ENCODE measurements at places on chromosomes 4 and X. TPM values are rescaled to one million over a fixed set of nuclear protein-coding genes. Genes with fewer than 3 reads are reported as not detected.
A peak's percentile ranks its signal among the peaks of the same experiment; 100 is the strongest.

Gene GK2
- total RNA-seq = not detected

Gene MXRA5
- 0.13 TPM for total RNA-seq

Gene CT47B1
- total RNA-seq = not detected

Gene S100G
- not detected for total RNA-seq

Gene SATL1
- not detected for total RNA-seq

Gene HDX
- total RNA-seq = 8.0 TPM

Gene PPP4R3C
- total RNA-seq = not detected

Gene PIR
- 2.9 TPM for total RNA-seq

DNA sequence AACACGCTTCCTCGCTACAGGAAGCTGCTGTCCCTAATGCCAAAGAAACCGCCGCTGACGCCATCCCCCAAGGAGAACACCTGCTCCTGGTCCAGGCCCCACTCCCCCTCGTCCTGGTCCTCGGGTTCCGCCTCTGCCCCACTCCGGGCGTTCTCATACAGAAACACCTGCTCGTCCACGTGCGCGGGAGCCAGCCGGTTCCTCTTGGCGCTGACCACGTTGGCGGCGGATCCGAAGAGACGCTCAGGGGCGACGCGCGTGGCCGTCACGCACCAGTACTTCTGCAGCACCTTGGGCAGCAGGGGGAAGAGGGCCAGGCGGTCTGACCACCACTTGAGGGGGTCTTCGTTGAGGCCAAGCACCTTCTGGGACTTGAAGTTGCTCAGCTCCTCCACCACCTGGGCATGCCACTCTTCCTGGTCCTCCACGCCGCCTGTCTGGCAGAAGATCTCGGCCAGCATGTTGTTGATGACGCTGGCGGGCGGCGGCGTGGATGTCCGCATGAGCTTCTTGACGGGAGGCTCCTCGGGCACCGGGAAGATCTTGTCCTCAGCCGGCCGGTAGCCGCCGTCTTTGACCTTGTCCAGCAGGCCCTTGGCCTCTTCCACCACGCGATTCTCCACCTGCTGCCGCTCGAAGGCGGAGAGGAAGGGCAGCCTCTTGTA lies 12.0 kb downstream of the DHRSX start:
- no peak for DNase-seq

- no peak for DNase-seq
Observed at GRCh38 chrX:5084279-5084678, 1144.4 kb downstream of the NLGN4X start.

DNA sequence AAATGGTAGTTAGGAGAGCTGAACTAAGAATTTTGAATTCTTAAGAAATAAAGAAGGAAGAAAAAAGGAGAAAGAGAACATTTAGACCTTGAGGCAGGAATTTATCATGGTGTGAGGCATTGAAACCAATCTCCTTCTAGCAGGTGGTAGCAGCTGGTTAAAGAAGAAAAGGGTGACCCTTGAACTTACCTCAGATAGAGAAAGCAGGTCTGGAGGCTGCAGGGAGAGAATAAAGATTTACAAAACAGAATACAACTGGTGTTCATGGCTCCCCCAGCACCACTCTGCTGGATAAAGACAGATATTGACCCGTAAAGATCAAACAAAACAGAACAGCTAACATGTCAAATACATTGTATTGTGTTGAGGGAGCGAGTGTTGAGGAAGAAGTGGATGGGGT lies 56.0 kb downstream of the NCAPG start:
- no peak for DNase-seq

DNA sequence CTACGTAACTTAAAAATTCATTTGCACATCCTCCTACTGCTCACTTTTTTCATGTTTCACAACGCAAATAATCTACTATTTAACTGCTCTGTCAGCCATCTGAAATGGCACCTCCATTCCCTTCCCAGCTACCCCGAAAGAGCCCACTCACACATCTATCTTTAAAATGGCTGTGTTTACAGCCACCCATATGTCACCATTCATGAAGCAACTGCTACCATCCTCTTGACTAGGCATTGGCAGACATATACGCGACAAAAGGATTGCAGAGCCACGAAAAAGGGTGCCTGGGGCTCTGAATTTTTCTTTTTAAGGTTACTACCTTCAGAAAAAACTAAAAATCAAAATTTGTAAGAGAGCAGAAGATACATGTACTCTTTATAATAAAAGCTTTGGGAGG lies 11.5 kb downstream of the SH3RF1 start:
- DNase-seq = no peak

DNA sequence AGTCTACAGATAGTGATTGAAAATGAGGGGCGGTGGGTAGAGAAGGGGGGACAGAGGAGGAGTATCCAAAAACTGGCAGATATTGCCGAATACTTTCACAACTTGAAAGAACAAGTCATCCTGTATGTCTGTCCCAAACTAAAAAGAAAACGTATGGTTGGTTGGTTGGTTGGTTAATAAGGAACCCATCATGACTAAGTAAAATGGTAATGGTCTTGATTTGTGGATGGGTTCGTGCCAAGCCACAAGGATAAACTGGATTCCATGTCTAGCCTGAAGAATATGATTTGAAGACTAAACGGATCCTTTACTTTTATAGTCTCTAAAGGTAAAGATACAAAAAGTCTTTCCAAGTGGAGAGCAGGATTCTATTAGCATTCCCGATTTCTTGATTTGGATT lies 208.4 kb downstream of the DCLK2 start:
- DNase-seq = no peak

GRCh38 chr4:159248384-159249178 lies 145.7 kb downstream of the RAPGEF2 start:
- DNase-seq = peak; percentile 87

- no peak for DNase-seq
Observed at GRCh38 chr4:182818926-182819730, 98.1 kb downstream of the DCTD start.

- DNase-seq = no peak
Observed at GRCh38 chr4:118988635-118988972, 100.0 kb downstream of the SYNPO2 start.

DNA sequence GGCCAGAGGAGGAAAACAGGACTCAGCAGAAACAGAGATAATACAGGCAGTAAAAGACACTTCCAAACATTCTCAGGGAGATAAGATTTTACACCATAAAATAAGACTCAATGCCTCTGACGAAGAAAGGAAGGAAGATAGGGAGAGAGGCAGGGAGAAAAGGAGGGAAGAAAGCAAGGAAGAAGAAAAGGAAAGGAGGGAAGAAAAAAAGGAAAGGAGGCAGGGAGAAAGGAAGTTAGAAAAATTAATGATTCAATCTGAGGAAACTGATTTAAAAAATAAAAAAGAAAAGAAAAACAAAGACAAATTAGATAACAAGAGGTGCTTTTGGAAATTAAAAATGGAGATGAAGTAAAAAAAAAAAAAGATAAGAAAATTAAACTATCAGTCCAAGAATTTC lies 72.1 kb downstream of the PDS5A start:
- no peak for DNase-seq

GRCh38 chrX:2892816-2893215 lies 36.3 kb downstream of the ARSD start:
- no peak for DNase-seq

- DNase-seq = peak; percentile 46
Observed at GRCh38 chrX:130330706-130331105, 9.0 kb upstream of the SLC25A14 start.

- peak; percentile 34 for DNase-seq
Observed at GRCh38 chr4:4575284-4576211, 33.7 kb upstream of the STX18 start.

DNA sequence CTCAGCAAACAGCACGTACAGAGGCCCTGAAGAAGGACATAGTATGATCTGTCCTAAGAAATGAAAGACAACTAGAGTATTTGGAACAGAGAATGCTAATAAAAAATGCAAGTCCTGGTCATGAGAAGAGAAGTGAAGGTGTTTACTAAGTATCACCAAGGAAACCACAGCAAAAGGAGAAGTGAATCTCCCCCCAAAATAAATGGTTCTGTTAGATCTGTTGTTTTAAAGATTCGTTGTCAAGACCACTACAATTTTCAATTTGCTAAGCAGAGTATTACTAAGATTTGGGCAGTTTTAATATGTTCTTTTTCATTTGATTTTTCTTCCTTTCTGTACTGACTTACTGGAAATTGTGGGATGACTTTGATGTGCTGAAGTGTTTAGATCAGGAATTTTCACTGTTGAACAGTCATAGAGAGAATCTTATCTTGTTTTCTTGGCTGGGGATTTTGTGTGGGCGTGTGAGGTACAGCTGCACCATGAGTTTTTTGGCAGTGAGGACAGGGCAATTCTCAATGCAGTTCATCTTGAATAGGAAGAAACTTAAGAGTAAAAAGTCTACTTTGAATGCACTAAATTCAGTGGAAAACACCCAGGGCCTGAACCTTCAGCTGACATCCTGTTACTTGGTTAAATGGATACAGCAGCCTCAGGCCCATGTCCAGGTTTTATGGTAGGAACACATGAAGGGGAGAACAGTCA lies 132.2 kb downstream of the STIM2 start:
- DNase-seq = peak; percentile 64

DNA sequence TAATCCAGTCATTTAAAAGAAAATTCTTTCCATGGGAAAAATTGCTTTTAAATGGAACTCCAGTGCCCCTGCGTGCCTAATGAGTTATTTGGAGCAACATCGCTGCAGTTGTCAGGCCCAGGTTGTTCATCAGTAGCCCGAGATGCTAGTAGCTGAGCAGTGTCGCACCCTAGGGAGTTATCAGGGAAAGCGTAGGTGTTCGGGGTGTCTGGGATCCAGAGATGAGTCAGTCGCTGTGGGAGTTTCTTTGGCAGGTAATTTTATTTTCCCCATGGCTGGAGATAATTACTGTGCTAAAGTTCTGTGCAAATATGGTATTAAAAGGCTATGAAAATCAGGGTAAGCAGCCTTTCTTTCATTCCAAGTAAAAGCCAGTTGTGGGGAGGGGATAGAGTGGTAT lies 49.4 kb downstream of the ANXA3 start:
- DNase-seq = no peak

- peak; percentile 82 for DNase-seq
Observed at GRCh38 chrX:13647709-13648212, 5.2 kb upstream of the TCEANC start.
